Stimulated activated CD4-positive, alpha-beta T cell treated with anti-CD3 and anti-CD28 coated beads, TNF-alpha, amount 100 ng/mL, for 1 hour (primary cell): ENCODE measurements at places on chromosomes 7 and 10.

DNA sequence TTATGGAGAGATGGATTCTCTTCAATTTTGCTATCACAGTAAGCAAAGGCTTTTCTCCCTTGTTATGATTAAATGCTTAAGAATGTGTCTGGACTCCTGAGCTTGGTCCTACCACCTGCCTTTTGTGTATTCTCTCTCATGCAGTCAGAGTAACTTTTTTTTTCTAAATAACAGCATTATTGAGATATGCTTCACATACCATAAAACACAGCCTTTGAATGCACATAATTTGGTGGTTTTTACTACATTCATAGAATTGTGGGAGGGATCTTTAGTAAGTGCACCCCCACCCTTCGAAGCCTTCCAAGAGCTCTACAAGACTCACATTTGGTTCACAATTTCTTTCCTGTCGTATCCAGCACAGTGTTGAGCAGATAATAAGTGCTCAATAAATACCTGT is 175.5 kb downstream of the ADAM12 start:
- no peak for DNase-seq

GRCh38 chr10:63260860-63261251 is 127.7 kb downstream of the NRBF2 start:
- no peak for DNase-seq

- no peak for DNase-seq
Observed at GRCh38 chr10:12559578-12560178, 210.3 kb downstream of the CAMK1D start.

DNA sequence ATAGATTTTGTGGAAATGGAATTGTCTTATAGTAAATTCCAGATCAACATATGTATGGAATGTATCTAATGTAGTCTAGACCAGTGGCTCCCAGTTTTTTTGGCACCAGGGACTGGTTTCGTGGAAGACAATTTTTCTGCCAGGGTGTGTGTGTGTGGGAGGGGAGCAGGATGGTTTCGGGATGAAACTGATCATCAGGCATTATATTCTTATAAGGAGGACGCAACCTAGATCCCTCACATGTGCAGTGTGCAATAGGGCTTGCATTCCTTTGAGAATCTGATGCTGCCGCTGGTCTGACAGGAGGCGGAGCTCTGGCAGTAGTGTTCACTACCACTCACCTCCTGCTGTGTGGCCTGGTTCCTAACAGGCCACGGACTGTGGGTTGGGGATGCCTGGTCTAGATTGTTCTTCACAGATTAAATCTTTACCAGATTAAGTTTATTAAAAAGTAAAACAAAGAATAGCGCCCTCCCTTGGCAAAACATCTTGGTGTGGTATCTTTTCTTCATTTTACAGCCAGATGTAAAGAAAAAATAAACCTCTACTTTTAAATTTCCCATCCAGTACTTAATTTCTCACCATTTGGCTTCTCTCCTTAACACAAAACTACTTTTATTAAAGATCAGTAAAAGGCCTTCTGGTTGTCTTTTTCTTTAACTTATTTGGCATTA is 48.4 kb downstream of the SEPTIN7 start:
- DNase-seq, result no peak

- no peak for DNase-seq
Observed at GRCh38 chr10:124308811-124309210, 109.9 kb downstream of the OAT start.

GRCh38 chr10:11698691-11699549 is 43.3 kb upstream of the ECHDC3 start:
- DNase-seq, result no peak

DNA sequence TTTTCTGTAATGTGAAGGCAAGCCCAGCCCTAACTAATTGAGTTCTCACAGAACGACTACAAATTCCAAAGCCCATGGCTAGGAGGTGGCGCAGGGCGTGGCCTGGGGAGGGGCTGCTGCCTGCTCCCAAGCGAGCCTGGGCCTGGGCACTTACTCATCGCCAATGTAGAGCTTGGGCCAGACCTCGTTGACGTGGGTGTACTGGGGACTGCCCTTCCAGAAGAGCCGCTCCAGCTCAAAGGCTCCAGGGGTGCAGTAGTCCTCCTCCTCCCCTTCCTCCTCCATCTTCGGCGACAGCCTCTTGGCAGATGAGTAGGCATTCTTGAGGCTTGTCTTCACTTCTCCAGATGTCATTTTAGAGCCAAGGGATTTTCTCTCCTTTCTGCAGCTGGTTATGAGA is 53.3 kb upstream of the SAMD8 start:
- no peak for DNase-seq

DNA sequence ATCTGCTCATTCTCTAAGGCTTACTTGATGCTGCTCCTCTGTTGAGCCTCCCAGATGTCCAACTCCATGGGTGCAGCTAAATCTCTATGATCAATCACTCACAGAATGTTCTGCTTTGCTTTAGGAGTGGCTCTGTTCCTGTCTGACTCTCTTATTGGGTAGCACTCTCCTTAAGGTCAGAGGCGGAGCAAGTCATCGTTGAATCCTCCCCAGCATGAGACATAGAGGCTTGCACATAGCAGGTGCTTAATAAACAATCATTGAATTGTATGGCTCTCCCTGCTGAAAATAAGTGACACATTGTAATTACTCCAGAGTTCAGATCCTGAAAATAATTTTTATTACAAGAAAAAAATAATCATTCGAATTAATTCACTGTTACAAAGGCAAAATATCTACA is 69.7 kb downstream of the NPS start:
- no peak for DNase-seq

- no peak for DNase-seq
Observed at GRCh38 chr10:8058274-8059111, 4.0 kb downstream of the GATA3 start.

DNA sequence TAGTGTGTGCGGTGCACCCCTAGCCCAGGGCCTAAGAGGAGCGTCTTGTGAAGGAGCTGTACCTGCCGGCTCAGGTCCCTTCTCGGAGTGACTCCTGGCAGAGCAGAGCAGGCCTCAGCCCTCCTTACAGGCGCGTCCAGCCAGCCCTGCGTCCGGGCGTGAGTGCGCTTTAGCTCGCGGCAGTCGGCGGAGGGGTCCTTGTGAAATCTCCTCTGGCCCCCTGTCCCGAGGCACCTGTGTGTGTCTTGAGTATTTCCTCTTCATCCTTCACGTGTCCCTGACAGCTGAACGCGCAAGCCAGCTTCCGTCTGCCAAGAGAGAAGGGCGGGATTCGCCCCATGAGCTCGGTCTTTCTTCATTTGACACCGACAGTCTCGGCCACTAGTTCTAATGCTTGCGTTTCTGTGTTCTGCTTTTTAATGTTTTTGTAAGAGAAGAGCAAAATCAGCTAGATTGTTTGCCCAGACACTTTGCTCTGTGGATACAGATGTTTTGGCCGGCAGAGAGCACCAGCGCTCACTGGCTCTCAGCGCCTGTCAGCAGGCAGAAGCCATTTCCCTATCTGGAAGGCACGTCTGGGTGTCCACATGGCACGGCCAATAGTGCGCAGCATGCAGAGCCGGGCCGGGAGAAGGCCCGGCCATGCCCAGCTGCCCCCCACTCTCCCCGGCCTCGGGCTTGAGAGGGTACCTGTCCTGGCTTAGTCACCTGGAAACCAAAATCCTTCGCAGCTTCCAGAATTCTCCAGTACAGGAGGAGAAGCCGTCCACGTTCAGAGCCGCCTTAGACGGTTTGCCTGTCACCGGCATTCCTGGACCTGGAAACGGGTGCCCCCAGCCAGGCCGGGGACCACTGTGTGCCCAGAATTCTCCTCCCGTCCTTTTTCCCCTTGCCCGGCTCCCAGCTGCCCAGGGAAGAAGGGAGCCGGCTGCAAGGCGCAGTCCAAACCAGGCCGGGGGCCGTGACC is 7.0 kb downstream of the GET4 start:
- DNase-seq, result no peak

DNA sequence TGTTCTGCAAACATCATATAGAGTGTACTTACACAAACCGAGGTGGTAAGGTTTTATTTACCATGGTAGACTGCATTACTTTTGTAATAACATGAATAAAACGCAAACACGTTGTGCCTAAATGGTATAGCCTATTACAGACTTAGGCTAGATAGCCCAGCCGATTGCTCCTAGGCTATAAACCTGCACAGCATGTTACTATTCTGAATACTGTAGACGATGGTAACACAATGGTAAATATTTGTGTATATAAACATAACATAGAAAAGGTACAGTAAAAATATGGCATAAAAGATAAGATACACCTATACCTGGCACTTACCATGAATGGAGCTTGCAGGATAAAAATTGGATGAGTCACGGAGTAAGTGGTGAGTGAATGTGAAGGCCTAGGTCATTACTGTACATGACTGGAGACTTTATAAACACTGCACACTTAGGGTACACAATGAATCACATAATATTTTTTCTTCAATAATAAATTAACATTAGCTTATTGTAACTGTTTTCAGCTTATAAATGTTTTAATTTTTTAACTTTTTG is 16.3 kb downstream of the AKR1D1 start:
- no peak for DNase-seq

- peak; percentile 64 for DNase-seq
Observed at GRCh38 chr10:101569622-101570427, 18.2 kb downstream of the POLL start.
